ENCODE measurements at places on chromosomes 4 and X. TPM values are rescaled to one million over a fixed set of nuclear protein-coding genes. Genes with fewer than 3 reads are reported as not detected.

The COX7B2 gene
- not detected for total RNA-seq

The NSG1 gene
- total RNA-seq = 0.96 TPM

The RTL9 gene
- 0.08 TPM for total RNA-seq

The FGFRL1 gene
- 20.1 TPM for total RNA-seq

The LRP2BP gene
- 0.13 TPM for total RNA-seq

The TEX13C gene
- total RNA-seq = not detected

The FOXR2 gene
- total RNA-seq = not detected

The LEF1 gene
- total RNA-seq = not detected

The MAD2L1 gene
- total RNA-seq = 76.1 TPM

The CSAG2 gene
- total RNA-seq = not detected

The PHEX gene
- total RNA-seq = 0.44 TPM

The SGCB gene
- total RNA-seq = 17.3 TPM

The PABPC1L2A gene
- not detected for total RNA-seq

The GRIA3 gene
- not detected for total RNA-seq

The GAGE12F gene
- not detected for total RNA-seq

The UGT2A1 gene
- not detected for total RNA-seq

The SSX3 gene
- total RNA-seq = not detected

The SH3D19 gene
- total RNA-seq = 28.2 TPM

The MID2 gene
- 8.1 TPM for total RNA-seq

The IL2RG gene
- 0.10 TPM for total RNA-seq
